ENCODE measurements at places on chromosomes 6 and 20. TPM values are rescaled to one million over a fixed set of nuclear protein-coding genes. Genes with fewer than 3 reads are reported as not detected.

The NOX3 gene
- polyA plus RNA-seq, result not detected

The FOXA2 gene
- not detected for polyA plus RNA-seq

The EPHA7 gene
- polyA plus RNA-seq, result 11.0 TPM

The OR12D3 gene
- not detected for polyA plus RNA-seq

The GINS1 gene
- 0.80 TPM for polyA plus RNA-seq

The MLN gene
- polyA plus RNA-seq, result not detected

The SLC32A1 gene
- not detected for polyA plus RNA-seq

The AARS2 gene
- 7.5 TPM for polyA plus RNA-seq

The GRIK2 gene
- 1.7 TPM for polyA plus RNA-seq

The DUSP15 gene
- 4.0 TPM for polyA plus RNA-seq

The MATN4 gene
- 0.58 TPM for polyA plus RNA-seq

DNA sequence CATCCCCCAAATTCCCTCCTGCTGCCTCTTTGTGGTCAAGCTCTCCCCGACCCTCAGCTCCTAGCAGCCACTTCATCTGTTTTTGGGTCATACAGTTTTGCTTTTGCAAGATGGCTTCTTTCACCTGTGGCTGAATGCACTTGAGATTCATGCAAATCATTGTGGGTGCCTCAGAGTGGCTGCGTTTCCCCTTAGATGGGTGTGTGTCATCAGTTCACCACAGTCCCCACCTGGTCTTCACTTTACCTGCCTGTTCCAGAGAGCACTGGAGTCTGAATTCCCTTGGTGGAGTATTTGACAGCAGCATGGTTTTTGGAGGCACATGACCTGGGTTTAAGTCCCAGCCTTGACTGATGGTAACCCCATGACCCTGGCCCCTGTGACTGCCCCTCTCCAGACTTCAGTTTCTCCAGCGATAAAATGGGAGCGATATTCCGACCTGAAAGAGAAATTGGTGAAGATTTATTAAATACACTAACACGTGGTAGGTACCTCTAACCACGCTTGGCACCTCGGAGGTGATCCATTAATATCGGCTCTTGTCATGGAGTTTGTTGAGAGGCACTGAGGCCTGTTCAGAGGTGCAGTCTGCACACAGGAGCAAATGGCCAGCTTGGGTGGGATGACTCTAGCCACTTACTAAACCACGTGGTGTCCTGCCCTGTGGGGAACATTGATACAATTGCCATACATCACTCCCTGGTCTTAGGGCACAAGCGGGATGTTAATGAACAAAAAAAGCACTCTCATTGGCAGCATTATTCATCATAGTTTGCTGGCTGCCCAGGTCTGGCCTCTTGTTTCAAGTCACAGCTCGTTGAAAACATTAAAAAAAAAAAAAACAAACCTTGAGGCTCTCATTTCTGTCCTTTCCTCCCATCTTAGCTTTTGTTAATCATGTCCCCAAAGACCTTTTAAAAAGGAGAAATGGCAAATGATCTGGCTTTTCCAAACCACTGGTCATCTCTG, 167.2 kb upstream of the KCNG1 start:
- no peak for DNase-seq

- no peak for DNase-seq
Measured at GRCh38 chr6:150273457-150274309, 95.1 kb upstream of the IYD start.

GRCh38 chr6:110173506-110174132, 5.9 kb downstream of the WASF1 start:
- no peak for DNase-seq

DNA sequence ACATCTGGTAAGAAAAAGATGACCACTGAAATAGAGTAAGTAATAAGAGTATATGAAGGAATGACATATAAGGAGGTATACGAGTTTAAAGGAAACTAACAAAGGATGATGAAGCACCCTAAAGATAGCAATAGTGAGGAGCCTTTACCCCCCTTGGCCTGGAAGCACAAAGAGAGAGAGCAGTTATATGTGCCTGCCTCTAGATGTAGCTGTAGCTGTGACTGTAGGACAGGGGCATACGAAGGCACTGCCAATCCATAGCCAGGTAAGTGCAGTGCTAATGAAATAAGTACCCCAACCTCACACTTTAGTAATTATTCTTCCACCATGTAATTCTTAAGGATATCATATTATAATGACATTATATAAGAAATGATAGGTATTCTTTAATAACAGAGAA, 90.1 kb upstream of the FKBP1C start:
- no peak for DNase-seq

DNA sequence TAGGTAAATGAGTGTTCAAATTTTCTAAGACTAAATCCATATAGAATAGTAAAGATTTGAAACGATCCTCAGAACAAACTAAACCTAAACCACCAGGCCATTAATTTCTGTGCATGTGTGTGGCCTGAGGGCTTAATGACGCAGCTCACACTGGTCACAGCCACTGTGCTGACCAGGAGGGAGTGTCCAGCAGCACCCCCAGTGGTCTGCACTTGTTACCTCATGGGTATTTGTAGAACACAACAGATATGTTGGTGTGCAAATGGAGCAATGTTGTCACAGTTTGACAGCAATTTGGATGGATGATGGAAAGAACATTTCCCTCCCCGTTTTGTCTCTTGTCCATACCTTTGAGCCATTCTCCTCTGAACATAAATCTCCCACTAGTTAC, 122.4 kb upstream of the EXOC2 start:
- DNase-seq, result no peak

GRCh38 chr6:70574643-70575042, 7.9 kb downstream of the SDHAF4 start:
- no peak for DNase-seq

DNA sequence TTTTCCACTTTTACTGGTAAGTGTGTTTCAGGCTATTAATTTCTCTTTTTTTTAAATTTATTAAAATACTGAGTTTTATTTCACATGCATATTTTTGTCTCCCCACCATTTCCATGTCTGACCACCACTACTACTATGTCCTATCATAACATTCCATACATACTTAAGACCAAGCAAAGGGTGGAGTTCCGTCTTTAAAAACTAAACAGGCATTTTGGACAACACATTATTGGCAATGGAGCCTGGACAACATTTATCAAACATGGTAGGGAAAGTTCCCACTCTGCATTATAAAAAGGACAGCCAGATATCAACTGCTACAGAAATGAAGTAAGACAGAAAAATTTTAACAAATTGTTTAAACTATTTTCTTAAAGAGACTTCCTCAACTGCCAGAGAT, 91.9 kb downstream of the LMBRD1 start:
- no peak for DNase-seq

DNA sequence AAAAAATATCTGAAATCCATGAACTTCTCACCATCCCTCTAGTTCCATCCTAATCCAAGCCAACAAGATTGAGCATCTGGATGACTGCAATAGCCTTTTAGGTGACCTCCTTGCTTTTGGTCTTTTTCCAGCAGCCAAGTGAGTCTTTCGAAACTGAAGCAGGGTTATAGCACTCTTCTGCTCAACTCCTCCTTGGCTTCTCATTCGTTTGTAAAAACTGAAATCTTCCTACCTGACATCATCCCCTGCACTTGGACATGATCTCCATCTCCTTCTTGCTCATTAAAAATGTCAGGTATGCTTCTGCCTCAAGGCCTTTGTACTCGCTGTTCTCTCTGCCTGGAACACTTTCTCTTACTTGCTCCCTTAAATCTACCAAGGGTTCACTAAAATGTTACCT, 46.0 kb downstream of the STX7 start:
- no peak for DNase-seq

DNA sequence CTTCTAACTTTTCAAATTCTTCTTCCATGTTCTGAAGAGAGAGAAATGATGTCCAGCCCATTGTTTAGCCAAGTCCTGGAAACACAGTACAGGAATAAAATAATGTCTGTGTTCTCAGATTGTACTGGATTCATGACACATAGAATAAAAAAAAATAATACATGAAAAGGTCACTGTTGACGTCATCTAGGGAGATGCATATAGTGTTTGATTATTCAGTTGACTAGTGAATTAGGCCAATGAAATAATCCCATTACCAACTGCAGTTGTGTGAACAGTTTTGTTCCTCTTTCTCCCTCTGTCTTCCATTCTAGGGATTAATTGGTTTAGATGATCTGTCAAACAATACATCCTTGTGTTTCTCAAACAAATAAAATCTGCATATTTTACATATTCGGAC, 222.8 kb downstream of the ALDH8A1 start:
- no peak for DNase-seq

- DNase-seq, result no peak
Measured at GRCh38 chr6:45702849-45703739, 312.6 kb downstream of the CLIC5 start.

- no peak for DNase-seq
Measured at GRCh38 chr6:116268589-116269293, 11.0 kb downstream of the TSPYL1 start.

DNA sequence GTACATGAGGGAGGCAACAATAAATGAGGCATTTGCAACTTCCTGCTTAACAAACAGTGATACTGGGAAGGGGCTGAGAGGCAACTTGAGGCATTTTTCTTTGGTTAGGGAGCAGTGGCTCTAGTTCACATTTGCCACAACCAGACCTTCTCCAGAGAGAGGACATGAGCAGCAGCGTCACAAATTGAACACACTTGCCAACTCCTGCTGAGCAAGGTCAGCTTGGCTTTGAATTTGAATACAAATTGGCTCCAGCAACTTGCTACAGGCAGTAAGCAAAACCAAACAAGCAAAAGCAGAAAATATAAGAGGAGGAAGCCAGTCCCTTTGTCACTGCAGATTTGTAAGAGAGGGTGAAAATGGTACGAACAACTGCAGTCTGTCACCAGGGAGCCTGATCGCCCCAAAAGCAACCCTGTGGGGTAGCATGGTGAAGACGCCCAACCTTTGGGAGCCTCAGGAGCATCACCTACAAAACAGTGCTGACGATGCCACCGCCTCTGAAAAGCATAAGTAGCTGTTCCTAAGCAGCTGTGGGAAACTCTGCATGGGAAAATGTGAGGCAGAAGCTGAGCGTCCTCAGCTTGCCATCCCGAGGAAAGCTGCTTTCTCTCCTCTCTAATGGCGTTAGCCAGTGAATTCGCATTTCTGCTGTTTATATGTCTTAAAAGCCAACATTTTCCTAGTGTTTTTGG, 378.7 kb downstream of the RNGTT start:
- DNase-seq, result no peak

GRCh38 chr20:36784900-36785299, 11.3 kb upstream of the DSN1 start:
- no peak for DNase-seq

GRCh38 chr6:123896869-123897268, 93.2 kb downstream of the NKAIN2 start:
- no peak for DNase-seq

- DNase-seq, result no peak
Measured at GRCh38 chr20:11234608-11235007, 560.8 kb upstream of the JAG1 start.

DNA sequence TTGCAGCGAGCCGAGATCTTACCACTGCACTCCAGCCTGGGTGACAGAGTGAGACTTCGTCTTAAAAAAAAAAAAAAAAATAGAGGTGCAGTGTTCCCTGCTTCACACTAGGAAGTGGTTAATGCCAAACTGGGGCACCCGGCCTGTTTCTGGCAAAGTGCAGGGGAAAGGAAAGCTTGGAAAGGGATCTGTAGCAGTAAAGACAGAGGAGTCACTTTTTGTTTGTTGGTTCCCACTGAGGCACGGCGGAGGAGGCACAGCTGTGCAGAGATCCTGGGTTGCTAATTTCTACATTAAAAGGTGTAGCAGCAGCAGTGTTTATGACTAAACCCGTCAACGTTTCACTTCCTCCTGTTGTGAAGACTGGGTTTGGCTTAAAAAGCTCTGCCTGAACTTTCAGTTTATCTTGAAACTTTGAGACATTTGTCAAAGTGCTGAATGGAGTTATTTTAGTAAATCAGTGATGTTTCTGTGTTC, 125.6 kb downstream of the CARMIL1 start:
- DNase-seq, result no peak

DNA sequence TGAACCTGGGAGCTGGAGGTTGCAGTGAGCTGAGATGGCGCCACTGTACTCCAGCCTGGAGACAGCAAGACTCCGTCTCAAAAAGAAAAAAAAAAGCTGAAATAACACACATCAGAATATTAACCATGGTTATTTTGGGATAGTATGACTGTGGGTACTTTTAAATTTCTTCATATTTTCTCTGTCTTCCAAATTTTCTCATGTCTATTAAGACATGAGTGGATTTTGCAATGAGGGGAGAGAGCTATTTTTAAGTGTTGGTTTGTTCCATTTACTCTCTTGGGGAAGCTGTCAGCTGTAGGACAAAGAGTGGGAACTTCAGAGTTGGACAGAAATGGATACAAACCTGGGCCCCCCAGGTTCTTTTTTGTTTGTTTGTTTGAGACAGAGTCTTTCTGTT, 10.3 kb downstream of the ADISSP start:
- no peak for DNase-seq

DNA sequence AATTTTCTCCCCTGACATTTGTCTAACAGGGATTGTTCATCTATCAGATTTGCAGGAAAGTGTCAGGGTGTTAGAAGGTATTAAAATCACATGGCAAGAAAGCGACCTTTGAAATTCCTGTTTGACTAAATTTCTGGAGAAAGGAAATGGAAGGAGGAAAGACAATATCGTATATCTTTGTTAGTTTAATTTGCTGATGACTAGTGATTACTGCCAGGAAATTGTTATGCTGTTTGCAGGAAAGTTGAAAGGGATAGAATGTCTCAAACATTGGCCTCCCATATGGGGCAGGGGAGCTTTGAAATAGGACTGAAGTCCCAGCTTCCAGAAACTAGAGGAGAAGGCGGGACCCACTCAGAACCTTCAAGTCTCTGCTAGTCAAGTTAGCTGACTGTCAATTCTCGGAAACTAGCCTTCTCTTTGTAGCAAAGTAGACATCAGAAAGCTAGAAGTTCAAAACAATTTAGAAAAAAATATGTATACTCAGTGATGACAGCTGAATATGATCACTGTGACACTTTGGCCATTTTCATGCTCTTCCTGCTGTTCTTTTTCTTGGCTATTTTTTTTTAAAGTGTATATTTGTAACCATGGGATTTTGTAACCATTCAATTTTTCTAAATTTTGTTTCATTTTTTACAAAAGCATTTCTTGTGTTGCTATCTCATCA, 53.4 kb upstream of the RALGAPA2 start:
- no peak for DNase-seq

- DNase-seq, result no peak
Measured at GRCh38 chr20:13105864-13106457, 97.2 kb downstream of the SPTLC3 start.

GRCh38 chr6:7401075-7401474, 11.5 kb downstream of the RIOK1 start:
- DNase-seq, result no peak

DNA sequence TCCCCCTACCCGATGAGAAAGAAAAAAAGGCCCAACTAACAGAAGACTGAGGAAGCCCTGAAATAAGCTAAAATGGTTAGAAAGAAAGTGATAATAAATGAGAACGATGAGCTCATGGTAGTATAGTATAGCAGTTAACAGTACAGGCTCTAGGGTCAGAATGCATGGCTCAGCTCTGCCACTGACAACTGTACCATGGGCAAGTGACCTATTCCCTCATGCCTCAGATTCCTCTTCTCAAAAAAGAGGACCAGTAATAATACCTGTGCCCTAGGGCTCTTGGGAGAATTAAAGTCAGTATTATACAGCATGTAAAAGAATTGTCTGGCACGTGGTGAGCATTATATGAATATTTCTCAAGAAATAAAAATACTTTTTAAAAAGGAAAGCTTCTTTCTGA, 19.8 kb downstream of the TRERF1 start:
- DNase-seq, result no peak
